ENCODE measurements at places on chromosomes 16 and 17. TPM values are rescaled to one million over a fixed set of nuclear protein-coding genes. Genes with fewer than 3 reads are reported as not detected.

The KCNH6 gene
- total RNA-seq, result not detected

The MFAP4 gene
- total RNA-seq, result not detected

The VPS25 gene
- total RNA-seq, result 96.5 TPM

The KCNG4 gene
- total RNA-seq, result not detected

The MYOCD gene
- total RNA-seq, result not detected

The FBXW10B gene
- total RNA-seq, result 0.46 TPM

The CES4A gene
- 4.5 TPM for total RNA-seq

The CCL17 gene
- total RNA-seq, result 6.2 TPM

The NPIPA7 gene
- 6.9 TPM for total RNA-seq

The SEZ6L2 gene
- 0.13 TPM for total RNA-seq

The NPIPA2 gene
- total RNA-seq, result 1.2 TPM

The NUPR1 gene
- total RNA-seq, result not detected

The USP7 gene
- total RNA-seq, result 192 TPM

The NLRC3 gene
- total RNA-seq, result 12.6 TPM

The MILR1 gene
- total RNA-seq, result 0.75 TPM

The EFCAB5 gene
- 0.59 TPM for total RNA-seq

The RAB11FIP4 gene
- 17.8 TPM for total RNA-seq

The INCA1 gene
- 0.31 TPM for total RNA-seq

The SYNGR3 gene
- total RNA-seq, result 4.7 TPM

The NCBP3 gene
- 45.4 TPM for total RNA-seq

The NEUROD2 gene
- not detected for total RNA-seq

All from activated CD8-positive, alpha-beta memory T cell treated with anti-CD3 and anti-CD28 coated beads for 36 hours (primary cell).